ENCODE measurements at places on chromosomes 3 and 15.

GRCh38 chr3:14561051-14561960 lies 21.2 kb upstream of the GRIP2 start:
- no peak for DNase-seq

GRCh38 chr3:194184801-194185200 lies 48.9 kb downstream of the HES1 start:
- no peak for DNase-seq

GRCh38 chr3:30476368-30477084 lies 129.9 kb upstream of the TGFBR2 start:
- DNase-seq = no peak

- DNase-seq = no peak
Observed at GRCh38 chr3:174089592-174089991, 692.0 kb downstream of the NLGN1 start.

GRCh38 chr15:88023914-88024313 lies 232.6 kb downstream of the NTRK3 start:
- DNase-seq = no peak

GRCh38 chr15:23690450-23690852 lies 3.3 kb upstream of the NDN start:
- DNase-seq = no peak

DNA sequence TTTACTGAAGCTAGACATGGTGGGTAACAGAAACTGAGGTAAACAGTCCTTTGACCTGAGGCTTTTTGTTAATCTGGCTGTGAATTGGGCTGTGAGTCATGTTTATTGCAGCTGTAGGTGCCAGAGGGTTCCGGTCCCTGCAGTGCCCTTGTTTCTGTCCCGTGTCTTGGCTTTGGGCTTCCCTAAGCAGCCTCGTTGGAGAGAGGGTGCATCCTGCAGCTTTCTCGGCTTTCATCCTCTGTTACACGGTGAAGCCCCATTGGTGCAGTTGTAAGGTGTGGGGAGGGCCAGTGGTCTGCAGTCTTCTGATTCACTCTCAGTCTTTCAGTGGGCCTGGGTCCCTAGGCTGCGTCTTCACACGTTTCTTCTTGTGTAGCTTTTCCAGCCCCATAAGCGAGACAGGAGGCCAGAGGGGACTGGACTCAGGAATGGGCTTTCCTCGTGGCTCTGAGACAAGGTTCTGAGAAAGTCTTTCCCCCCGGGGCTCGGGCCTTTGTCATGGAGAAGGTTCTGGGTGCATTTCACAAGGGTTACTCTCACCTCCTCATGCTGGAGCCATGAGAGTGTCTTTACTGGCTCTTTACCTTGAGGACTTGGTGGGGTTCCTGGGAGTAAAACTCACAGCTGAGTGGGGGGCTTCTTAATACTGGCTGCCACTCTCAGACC lies 33.1 kb downstream of the ASB7 start:
- no peak for DNase-seq

- no peak for DNase-seq
Observed at GRCh38 chr3:183815563-183815940, 9.8 kb downstream of the MAP6D1 start.

GRCh38 chr15:64761156-64761555 lies 14.2 kb downstream of the RBPMS2 start:
- DNase-seq = no peak

DNA sequence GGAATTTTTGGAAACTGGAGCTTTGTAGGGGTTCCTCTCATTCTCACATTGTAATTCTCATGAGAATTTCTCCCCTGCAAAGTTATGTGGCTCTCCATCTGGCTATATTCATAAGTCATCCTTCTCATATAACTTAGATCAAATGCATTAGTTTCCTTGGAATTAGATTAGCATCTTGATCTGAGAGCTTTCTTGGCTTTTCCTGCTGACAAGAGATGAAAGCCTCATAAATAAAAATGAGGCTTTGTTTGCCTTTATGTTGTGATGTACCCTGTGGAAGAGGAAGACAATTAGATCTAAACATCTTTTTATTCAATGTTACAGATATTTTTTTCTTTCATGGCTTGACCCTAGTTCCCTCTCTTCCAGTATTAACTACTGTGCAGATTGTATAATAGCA lies 165.4 kb upstream of the ZPLD1 start:
- no peak for DNase-seq

DNA sequence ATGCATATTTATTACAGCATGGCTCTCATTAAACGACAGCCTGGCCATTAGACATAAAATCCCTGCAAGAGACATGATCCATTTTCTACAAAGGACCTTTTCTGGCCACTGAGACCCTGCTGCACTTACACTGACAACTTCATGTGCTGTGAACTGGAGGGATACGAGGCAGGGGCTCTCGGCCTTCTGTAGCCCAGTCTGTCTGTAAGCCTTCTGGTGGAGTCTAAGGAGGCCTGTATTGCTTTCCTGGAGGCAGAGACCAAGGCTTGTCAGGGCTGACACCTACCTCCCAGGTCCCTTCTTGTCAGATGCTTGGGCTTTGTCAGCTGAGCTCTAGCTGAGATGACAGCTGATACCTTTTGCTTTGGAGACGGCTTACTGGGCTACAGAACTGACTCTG lies 776.9 kb upstream of the ARPP21 start:
- DNase-seq = no peak

- no peak for DNase-seq
Observed at GRCh38 chr3:127568586-127568985, 21.9 kb downstream of the TPRA1 start.
